GM04504 (cell line): ENCODE measurements at places on chromosomes 6 and 20.
A peak's percentile ranks its signal among the peaks of the same experiment; 100 is the strongest.

GRCh38 chr6:153031335-153031955, 28.9 kb upstream of the MTRF1L start:
- DNase-seq, result no peak

DNA sequence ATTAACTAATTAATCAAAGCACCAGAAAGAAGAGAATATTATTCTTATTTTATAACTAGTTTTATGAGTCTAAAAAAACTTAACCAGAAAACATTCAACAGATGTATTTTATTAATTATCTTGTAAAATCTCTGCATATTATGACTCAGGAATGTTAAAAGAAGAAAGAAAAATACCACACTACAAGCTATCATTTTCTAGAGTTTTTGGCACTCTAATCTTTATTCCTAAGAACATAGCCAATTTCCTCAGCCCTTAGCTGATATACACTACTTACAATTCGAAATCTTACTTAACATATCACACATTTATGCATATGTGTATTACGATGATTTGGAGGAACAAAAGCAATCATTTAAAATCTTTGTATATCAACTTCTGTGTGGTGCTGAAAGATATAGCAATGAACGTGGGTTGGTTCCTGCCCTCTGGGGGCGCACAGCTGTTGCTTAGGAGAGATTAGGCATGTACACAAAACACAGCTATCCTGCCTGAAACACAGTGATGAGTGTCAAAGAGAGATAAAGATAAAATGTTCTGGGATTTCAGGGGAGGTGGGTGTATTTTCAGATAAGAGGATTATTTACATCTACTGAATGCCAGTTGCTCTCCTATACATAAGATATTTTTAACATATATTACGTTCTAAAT, 404.5 kb downstream of the SYNE1 start:
- DNase-seq, result no peak

GRCh38 chr6:87250019-87250418, 72.4 kb upstream of the SMIM8 start:
- no peak for DNase-seq

- DNase-seq, result no peak
These were observed 77.8 kb downstream of the CD164 start for GRCh38 chr6:109304284-109305015.

GRCh38 chr6:53461696-53462095, 83.2 kb downstream of the GCLC start:
- DNase-seq, result no peak

GRCh38 chr6:74066168-74066871, 370.3 kb downstream of the CD109 start:
- no peak for DNase-seq

- no peak for DNase-seq
These were observed 24.0 kb downstream of the PBOV1 start for GRCh38 chr6:138194287-138194686.

DNA sequence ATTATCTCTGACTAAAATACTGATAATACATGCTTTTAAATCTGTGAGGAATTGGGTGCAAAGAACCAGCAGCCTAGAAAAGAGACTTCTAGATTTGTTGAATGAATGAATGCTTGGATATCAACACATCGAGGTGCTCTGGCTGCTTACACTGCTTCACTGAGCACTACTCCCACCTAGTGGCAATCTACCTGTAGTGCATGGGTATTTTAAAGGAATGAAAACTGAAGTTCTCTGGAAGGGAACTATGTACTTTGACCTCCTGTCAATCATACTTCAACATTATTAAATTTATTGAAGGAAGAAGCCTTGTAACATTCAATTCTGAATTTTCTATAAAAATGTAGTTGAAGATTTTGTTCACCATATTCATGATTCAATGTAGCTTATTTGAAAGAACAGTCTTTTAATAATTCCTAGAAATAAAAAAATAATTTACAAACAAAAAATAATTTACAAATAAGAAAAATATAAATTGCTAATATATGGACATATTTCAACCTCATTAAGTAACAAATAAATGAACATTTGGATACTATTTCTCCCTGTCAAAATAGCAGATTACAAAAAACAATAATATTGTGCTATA, 111.2 kb upstream of the MMS22L start:
- DNase-seq, result peak; percentile 17

GRCh38 chr6:142907544-142907943, 37.4 kb downstream of the HIVEP2 start:
- no peak for DNase-seq
